ENCODE measurements at places on chromosomes 4 and X.

DNA sequence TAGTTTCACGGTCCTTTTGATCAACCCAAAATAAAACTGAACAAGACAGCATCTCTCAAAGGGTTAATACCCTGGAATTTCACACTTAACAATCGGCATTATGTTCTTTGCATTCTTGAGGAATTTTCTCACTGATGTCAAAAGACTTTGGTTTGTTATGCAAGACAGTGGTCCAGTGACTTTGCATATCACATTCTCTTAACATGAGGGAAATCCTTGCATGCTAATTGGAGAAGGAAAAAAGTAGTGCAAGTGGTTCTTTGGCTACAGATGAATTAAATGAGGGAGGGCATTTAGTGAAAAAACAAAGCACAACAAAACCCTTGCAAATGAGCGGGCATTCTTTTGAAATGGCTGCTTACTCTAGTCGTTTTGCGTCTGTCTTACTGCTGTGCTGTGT lies 105.1 kb upstream of the LIMCH1 start:
- no peak for DNase-seq

- DNase-seq = peak; percentile 9
Observed at GRCh38 chrX:153687121-153688039, at the start of gene SLC6A8. Gene SLC6A8, plus strand, starts transcription at chrX:153687926. Its CDS starts 649 bp downstream, at chrX:153688575.

GRCh38 chr4:7206385-7206784 lies 14.0 kb downstream of the SORCS2 start:
- no peak for DNase-seq

DNA sequence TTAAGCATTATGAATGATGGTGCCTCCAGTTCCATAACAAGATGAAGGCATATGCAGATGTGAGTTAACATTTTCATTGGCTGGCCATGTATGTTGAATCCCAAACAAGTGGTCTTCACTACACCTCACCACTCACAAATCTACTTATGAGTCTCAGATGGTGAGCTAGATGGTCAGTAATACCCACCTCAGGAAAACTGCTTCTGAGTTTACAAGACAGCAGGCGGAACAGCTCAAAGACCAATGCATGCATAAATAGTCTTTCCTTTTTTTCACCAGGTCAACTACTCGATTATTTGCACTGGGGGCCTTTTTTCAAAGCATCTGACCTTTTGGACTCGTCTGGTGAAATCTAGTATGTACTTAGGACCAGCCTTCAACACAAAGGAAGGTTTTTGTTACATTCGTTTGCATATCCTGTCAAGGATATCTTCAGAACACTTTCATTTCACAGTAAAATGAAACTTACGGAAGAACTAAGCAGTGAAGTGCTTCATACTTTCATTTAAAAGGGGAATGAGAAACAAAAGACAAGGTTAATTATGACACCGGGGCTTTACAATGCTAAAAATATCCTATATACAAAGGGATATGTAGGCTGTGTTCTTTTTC lies 23.1 kb upstream of the TLR7 start:
- no peak for DNase-seq

DNA sequence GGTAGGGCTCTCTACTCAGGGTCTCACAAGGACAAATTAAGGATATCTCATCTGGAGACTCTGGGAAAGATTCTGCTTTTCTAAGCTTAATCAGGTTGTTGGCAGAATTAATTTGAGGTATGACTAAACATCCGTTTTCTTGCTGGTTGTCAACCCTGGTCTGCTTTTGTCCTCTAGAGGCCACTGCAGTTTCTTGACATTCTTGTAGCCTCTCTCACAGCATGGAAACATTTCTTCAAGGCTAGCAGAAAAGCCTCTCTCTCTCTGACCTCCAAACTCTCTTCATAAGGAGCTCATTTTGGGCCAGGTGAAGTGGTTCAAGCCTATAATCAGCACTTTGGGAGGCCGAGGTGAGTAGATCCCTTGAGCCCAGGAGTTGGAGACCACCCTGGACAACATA lies 749.5 kb upstream of the PCDH7 start:
- no peak for DNase-seq

DNA sequence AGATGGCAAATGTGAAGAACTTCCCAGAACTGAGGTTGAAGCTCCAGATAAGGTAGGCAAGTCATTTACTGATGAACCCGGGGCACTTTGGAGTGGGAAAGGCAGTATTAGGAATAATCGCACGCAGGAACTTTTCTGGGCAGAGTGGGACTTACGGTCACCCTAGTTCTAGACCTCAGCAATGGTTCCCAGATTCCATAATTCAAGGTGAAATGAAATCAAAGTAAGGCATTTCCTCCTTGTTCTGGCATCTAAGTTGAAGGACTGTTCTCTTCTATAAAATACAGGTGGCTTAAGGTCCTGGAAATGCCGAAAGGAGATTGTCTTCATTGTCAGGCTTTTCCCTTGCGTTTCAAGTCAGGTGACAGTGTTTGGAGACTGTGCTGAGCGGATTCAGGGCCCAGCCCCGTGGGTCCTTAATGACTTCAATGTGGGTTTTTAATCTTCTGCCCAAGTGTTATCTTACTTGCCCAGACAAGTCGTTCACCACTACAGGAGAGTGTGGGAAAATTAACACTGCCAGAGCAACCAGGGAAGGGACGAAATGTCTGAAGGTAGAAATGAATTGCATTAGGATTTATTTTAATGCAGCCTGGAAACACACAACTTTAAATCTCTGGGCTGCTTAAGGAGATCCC lies 52.1 kb upstream of the STOX2 start:
- DNase-seq = no peak

GRCh38 chrX:1336331-1336943 lies at the start of gene IL3RA:
Gene IL3RA, plus strand, starts transcription at chrX:1336785. Its CDS starts 4,981 bp downstream, at chrX:1341766.
- DNase-seq = no peak

DNA sequence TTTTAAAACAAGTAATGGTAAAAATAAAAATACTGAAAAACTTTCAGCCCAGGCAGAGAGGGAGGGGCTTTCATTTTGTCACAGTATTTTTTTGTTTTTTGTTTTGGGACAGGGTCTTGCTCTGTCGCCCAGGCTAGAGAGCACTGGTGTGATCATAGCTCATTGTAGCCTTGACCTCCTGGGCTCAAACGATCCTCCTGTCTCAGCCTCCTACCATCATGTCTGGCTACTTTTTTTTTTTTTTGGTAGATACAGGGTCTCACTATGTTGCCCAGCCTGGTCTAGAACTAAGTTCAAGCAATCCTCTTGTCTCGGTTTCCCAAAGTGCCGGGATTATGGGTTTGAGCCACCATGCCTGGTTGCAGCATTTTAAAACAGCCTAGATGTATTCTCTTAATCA lies 40.8 kb upstream of the FAT1 start:
- no peak for DNase-seq

- DNase-seq = no peak
Observed at GRCh38 chr4:94570558-94570957, 118.8 kb downstream of the PDLIM5 start.

GRCh38 chrX:139851730-139852129 lies 81.1 kb downstream of the ATP11C start:
- DNase-seq = no peak

- DNase-seq = no peak
Observed at GRCh38 chrX:39226251-39226650, 425.0 kb downstream of the MID1IP1 start.

- no peak for DNase-seq
Observed at GRCh38 chrX:12400218-12400617, 261.9 kb downstream of the FRMPD4 start.

DNA sequence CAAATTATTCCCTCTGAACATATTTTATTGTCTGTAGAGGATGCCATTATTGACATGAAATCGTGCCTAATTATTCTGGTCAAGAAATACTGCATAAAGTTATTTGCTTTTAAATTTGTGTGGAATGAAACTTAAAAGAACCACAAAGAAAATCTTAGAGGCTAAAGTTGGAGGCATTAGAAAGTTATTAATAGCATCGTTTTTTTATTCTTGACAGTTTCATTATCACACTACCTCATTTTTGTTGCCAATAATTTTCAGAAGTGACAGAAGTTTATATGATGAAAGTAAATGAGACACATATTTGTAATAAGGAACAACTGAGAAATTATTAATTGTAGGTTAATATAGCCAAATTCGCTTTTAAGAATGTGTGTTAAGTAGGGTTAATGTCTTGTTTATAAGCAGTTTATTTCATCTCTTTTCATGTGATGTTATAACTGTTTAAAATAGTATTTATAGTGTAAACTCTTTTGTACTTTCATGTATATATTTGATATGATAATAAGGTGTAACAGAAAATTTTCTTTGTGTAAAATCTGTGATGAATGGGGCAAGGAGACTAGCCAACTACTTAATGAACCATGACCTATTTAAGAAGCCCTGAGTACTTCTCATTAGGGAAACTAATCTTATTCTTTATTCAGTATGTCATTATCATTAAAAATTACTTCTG lies 54.5 kb upstream of the GRIA2 start:
- DNase-seq = no peak

- no peak for DNase-seq
Observed at GRCh38 chrX:630007-630611, 482 bp upstream of the SHOX start.

DNA sequence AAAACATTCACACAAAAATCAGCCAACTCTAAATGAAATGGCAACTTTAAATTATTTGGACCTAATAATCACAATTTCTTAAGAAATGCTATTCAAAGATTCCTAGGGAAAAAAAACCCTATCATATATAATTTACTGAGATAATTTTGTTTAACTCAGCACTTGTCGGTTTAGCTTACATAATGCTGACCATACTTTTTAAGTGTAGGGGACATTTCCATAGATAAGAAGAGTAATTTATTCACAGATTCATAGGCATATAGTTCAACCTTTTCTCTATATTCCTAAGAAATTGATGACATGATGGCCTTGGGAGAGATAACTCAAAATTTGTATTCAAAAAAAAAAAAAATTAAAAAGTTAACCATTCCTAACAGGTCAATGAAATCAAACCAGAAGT lies 260.8 kb upstream of the PGRMC2 start:
- DNase-seq = no peak

DNA sequence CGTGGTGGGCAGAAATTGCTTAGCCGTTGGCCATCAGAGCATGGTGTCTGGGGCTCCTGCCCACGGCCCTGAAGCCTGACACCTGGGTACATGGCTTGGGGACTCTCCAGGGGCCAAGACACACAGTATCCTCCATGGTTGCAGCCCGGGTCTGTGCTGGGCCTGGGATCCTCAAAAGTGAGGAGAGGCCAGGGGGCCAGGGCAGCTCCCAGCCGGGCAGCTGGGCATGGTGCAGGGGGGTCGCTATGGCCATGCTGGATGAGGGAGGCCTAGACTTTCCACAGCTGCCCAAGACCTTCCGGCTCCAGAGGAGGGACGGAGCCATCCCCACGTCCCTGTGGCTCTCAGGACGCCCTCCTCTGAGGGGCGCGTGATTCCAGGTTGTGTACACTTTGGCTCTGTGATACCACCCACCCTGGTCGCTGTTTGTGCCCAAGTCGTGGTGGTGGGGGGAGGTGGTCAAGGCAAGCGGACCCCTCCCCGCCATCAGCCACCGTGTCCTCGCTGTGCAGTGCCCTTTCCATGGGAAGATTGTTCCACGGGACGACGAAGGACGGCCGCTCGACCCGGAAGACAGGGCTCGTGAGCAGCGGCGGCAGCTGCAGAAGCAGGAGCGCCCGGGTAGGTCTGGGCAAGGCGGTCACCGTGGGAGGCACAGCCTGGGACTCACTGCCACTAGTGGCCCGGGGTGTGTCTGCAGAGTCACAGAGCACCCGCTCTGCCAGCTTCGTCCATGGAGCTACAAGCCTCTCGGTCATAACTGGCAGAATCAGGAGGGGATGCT lies 25.7 kb downstream of the NKX1-1 start:
- no peak for DNase-seq

- no peak for DNase-seq
Observed at GRCh38 chrX:67780694-67781109, 236.9 kb downstream of the AR start.

DNA sequence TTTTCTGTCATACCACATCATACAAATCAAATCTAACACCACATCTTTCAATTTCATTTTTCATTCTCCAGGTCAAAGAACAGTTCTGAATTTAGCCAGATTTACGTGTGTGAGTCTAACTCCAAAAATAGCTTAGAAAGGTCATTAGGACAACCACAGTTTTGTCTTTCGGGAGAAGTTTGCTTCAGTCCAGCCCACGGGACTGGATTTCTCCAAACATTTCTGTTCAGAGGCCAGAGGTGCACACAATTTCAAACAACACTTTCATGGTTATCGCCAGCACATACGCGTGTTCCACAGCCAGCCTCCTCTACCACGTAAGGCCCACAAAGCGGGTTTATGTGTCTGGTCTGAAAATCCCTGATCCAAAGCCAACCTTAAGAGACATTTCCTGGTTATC lies 65.9 kb downstream of the VEGFC start:
- no peak for DNase-seq

- no peak for DNase-seq
Observed at GRCh38 chr4:170391066-170391740, 301.4 kb upstream of the AADAT start.

DNA sequence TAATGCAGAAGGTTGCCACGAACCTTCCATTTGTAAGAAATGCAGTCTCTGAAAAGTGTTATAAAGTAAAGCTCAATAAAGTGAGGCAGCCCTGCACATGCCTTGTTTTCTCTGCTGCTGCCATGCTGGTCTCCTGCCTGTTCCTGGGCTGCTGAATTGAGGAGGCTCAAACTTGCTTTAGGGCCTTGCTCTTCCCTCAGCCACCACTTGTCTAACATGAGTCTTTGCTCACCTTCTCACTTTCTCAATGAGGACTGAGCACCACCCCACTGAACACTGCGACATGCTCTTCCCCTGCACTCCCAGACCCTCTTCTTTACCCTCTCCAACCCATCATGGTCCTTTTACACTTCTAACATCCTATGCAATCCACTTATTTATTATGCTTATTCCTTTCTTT lies 25.2 kb upstream of the MFAP3L start:
- DNase-seq = no peak

GRCh38 chrX:10190367-10190766 lies 33.6 kb downstream of the CLCN4 start:
- no peak for DNase-seq

DNA sequence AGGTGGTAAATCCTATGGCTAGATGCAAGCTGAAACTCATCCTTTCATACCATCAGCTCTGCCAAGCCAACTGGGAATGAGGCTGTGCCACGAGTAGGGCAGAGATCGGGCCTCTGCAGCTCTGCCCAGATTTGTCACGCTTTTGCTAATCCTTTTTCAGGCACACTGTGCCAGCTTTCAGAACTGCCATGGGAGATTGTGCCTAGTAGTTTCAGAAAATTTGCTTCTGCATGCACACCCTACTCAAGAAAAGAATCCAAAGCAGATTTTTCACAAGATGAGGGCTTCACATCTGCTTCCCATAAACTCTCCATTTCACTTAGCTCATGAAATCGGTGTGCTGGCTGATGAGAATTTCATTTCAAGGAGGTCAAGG lies 3.3 kb upstream of the ADH7 start:
- DNase-seq = no peak

GRCh38 chr4:1395941-1396805 lies 10.1 kb downstream of the NKX1-1 start:
- no peak for DNase-seq
